ENCODE measurements at places on chromosomes 4 and X.
A peak's percentile ranks its signal among the peaks of the same experiment; 100 is the strongest.

DNA sequence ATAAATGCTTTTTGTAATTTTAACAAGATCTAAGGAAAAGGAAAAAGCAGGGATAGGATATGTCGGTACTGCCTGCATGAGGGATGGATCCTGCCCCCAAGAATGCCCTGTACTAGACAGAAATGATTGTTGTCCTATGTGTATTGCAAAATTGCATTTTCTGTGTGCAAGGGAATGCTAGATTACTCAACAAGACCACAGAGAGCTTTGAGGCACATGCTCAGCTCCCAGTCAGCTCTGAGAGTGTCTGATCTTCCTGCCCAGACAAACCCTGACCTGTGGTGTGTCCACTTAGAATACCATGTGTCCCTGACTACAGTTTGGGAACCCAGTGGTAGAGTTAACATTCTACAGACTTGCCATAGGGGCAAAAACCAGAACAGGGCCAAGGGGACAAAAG, 129.2 kb upstream of the PAK3 start:
- no peak for DNase-seq

DNA sequence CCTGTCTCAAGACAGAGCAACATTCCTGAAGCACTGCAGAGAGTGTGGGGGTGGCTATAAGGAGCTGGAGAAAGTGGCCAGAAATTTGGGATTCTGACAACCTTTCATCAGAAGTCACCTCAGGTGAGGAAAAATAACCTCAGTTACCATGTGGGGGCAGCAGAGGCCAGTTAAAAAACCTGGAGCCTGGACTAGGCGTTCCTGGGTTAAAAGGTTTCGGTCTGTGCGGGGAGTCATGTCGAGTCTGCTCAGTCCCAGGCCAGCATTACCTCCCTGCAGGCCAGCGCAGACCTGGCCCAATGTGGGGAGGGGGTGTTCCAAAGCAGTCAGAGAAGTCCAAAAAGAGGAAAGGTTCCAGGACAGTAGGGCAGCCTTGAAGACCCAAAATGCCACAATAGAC, 10.9 kb upstream of the NALF2 start:
- no peak for DNase-seq

DNA sequence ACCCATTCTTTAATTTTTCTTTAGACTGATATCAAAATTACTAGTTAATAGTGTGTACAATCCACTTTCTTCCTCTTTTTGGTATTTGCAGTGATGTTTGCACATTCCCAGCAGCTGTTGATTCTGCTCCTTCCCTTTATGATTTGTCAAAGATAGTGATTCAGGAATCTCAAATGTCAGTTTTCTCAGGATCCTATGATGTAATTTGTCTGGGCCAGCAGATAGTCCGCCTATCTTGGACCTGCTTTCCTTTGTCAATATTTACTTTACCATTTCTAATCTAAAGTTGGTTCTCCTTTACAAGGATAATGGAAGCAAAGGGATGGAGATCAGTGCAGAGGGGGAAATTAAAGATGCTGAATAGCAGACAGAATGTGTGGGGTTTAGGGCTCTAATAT, 122.1 kb downstream of the REELD1 start:
- no peak for DNase-seq

GRCh38 chrX:40694802-40695201, 40.5 kb downstream of the MED14 start:
- DNase-seq, result no peak

GRCh38 chr4:42280327-42281095, 116.8 kb upstream of the SHISA3 start:
- DNase-seq, result peak; percentile 31

GRCh38 chr4:124409044-124409443, 303.5 kb downstream of the ANKRD50 start:
- no peak for DNase-seq

DNA sequence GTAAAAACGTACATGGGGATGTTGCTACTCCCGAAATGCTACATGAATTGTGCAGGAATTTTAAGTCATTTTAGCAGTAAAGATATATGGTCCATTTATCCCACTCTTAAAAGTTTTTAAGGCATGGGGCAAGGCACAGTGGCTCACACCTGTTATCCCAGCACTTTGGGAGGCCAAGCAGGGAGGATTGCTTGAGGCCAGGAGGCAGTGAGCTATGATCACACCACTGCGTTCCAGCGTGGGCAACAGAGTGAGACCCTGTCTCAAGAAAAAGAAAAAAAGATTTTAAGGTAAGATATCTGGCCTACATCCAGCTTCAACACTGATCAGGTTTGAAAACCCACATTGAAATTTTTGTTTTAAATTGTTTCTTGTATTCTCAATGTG, 1.2 kb upstream of the SEC24D start:
- no peak for DNase-seq

GRCh38 chr4:2745981-2746806, 9.9 kb downstream of the TNIP2 start:
- peak; percentile 50 for DNase-seq

DNA sequence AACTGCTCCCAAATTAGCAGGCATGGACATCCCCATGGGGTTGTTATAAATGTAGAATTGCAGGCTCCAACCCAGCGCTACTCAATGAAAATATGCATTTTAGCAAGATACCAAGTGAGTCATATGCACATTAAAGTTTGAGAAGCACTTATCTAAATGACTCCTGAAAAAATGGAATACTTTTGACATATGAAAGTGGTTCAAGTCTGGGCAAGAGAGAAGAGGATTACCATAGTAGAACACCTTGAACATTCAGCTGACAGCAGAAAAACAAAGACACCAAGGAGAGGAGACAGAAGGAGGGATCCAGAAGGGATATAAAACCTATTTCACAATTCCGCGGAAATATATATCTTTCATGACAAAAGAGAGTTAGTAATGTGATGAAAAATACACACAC, 63.2 kb upstream of the CT83 start:
- DNase-seq, result no peak

DNA sequence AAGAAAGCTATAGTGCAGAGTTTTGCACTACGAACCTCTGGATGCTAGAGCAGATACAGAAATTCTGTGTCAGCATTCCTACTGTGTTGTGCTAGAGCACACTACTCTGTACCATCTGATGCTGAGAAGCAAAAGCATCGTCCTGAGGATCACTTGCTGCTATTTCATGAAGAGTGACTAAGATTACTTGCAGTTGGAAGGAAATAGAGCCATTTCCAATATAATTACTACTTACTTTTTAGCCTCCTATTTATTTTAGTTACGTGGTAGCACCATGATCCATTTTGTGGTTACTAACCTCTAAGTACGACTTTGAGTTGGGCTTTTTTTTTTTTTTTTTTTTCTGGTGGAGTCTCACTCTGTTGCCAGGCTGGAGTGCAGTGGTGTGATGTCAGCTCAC, 226.7 kb downstream of the PALLD start:
- no peak for DNase-seq

DNA sequence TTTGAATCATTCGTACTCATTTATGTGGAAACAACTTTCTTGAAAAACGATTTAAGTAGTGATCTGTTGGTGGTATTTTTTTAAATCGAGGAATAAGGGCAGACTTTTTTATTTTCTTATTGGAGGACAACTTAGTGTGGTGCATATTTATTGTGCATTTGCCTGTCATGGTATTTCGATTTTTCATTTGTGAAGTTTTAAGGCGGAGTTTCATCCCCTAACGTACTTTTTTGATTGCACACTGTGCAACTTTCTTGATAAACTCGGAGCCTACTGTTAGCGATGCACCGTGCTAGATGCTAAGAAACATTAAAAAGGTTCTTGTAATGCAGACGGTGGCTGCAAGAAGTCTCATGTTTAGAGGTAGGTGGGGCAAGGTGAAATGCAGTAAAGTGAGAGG, 1.4 kb downstream of the ZFX start:
- no peak for DNase-seq

- no peak for DNase-seq
These were observed 136.4 kb upstream of the NDST4 start for GRCh38 chr4:115249808-115250207.

DNA sequence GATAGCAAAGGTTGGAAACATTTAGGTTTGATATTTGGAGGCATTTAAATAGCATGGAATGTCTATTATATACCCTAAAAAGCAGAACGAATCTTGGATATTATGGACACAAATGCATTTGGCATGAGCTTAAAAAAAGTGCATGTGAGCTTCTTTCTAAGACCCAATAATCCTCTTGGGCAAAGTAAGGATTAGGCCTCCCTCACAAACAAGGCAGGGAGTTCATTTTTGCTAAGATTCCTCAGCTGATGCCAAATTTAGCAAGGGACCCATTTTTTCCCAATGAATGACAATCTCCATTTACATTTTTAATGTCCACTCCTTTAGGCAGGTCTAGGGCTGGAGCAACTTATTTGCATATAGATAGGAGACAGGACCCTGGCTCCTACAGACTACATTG, 199.8 kb downstream of the SOWAHB start:
- no peak for DNase-seq

GRCh38 chr4:76569225-76569624, 134.2 kb downstream of the SHROOM3 start:
- DNase-seq, result no peak

GRCh38 chrX:140572724-140573123, 67.9 kb upstream of the SOX3 start:
- no peak for DNase-seq

- no peak for DNase-seq
These were observed 388.0 kb downstream of the CCSER1 start for GRCh38 chr4:90515191-90515590.

GRCh38 chrX:48806081-48806480, 4.2 kb downstream of the HDAC6 start:
- DNase-seq, result no peak

GRCh38 chr4:36394352-36394903, 113.0 kb downstream of the DTHD1 start:
- DNase-seq, result no peak

DNA sequence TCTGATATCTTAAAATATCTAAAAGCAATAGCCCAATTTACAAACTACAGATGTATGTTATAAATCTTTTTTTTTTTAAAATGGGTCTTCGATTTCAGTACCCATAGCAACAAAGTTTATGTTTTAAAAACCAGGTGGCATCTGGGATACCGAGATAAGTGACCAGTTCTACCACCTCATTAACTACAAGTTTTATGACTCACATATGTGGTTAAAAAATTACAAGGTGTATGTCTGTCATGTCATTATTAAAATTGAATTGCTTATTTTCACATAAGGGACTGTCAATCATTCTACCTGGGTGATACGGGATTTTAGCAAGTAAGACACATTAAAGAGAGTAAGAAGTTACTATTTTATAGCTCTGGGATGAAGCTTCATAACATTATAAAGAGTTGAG, 192.0 kb upstream of the ETNPPL start:
- no peak for DNase-seq
